ENCODE measurements at places on chromosomes 2 and 18.
A peak's percentile ranks its signal among the peaks of the same experiment; 100 is the strongest.

DNA sequence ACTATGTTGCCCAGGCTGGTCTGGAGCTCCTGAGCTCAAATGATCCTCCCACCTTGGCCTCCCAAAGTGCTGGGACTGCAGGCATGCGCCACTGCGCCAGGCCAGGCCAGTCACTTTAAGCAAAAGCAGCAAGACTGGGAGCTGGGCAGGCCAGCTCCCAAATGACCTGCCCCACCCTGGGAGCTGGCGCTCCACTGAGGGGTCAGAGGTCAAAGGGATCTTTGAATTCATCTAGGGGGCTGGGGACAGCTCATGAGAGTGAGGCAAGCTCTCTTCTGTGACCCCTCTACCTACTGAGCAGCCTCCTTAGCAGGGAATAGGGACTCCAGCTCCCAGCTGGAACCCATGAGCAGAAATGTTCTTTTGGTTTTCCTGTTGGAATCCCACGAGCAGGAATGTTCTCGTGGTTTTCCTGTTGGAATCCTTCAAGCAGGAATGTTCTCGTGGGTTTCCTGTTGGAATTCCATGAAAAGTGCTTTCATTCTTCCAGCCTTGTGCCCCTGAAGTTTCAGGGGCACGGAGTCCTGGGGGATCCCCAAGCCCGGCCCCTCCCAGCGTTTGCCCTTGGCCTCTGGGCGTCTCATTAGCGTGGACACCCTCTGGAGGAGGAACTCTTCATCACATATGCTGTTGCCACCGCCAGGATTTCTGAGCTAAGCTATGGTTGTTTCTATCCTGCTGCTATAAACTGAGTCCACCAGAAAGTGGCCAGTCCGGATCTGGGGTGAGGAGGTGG, 162.0 kb upstream of the HAAO start:
- no peak for DNase-seq

DNA sequence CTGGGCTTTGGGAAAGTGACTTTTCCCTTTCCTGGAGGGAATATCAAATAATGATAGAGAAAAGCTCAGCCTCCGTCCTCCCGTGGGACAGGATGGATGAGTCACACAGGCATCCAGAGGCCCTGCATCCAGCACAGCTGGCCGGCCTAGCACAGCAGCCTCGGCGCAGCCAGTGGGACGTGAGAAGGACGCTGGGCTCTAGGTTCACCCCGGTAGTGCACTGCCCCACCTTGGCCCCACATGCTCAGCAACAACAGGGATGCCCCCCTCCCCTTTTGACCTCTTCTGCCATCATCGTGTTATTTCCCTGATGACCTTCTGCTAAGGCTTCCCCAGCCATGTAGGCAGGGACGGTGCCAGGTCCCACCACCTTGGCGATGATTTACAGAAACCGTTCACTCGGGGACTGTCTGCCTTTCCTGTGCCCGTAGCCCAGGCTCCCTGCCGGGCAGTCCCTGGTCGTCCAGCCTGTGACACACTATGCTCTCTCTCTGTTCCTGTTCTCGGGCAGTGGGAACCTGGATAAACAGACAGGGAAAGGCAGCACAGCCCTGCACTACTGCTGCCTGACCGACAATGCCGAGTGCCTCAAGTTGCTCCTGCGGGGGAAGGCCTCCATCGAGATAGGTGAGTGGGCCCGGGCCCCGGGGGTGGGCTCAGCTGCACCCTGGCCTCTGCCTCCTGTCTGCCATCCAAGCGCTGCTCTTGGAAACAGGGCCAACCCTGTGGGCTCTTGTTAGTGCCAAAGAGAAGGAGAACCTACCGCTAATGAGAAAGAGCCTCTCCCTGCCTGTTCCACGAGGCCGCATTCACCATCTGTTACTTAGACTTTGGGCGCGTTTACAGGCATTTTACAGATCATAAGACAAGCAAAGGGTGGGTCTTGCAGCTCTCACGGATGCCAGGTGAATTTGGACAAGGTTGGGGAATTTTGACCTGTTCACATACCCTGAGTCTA, 44.6 kb downstream of the ITGB1BP1 start:
- no peak for DNase-seq

- DNase-seq, result no peak
Observed at GRCh38 chr2:174662859-174663258, 65.3 kb upstream of the WIPF1 start.

GRCh38 chr2:112481528-112482233, at the start of gene TTL:
Gene TTL (plus strand): TSS chr2:112482156. CDS start chr2:112482345, 189 bp downstream.
- peak; percentile 62 for DNase-seq

- DNase-seq, result no peak
Observed at GRCh38 chr18:23752363-23752762, 63.1 kb downstream of the LAMA3 start.

GRCh38 chr2:112482309-112483041, 519 bp downstream of the TTL start:
- no peak for DNase-seq

DNA sequence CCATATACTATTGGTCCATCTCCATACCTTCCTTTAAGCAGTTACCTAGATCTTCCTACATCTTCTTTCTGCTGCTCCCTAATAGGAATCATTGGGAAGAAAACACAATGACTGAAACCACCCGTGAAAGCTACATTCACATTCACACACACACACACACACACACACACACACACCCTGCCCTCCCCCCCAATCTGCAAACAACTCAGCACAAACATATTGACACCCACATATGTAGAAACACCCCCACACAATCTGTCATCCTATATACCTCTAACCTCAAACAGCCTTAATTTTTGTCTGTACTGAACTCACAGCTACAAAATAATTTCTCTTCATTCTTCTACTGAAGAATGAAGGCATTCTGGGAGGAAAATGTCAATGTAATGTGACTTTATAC, 63.8 kb downstream of the KLF7 start:
- DNase-seq, result no peak

GRCh38 chr18:62982600-62983251, 267.4 kb downstream of the PHLPP1 start:
- DNase-seq, result peak; percentile 66

DNA sequence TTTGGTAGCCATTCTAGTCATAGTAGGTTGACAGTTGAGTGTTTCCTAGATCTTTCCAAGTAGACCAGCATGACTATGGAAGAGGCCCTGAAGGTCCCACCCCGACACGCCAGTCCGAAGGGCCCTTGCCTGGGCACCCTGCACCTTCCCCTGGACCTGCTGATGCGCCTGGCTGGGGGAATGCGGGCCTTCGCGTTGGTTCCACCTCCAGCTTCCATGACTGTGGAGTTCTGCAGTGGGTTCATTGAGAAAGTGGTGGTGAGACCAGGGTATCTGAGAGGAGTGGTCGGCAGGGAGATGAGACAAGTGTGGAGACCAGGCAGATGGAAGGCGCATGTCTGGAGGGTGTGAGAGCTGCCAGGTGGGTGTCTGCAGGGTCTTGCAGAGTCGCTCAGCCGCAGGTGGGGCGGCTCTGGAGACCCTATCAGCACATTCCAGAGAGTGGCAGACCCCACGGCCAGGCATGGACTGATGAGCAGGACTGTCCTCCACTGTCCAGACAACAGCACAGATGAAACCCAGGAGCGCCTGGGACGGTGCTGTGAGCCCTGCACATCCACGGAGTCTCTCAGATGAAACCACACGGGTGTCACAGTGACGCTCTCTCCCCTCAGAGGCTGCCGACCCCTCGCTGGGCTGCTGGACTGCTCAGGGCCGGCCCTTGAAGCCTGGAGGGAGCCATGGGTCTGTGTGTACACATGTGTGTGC, 182.5 kb upstream of the HDAC4 start:
- DNase-seq, result no peak

DNA sequence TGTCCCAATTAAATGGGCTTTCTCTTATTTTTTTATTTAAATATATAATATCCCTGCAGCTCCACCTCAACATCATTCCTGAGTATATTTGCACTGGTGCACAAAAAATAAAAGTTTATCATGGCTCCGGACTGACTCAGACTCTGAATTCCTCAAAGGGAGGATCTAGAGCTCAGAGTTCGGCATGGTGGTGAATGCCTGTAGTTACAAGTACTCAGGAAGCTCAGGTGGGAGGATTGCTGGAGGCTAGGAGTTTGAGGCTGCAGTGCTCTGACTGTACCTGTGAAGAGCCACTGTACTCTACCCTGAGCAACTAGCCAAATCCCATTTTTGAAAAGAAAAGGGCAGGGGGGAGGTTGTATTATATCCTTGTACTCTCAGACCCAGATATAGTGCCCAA, 52.8 kb upstream of the NRXN1 start:
- no peak for DNase-seq

DNA sequence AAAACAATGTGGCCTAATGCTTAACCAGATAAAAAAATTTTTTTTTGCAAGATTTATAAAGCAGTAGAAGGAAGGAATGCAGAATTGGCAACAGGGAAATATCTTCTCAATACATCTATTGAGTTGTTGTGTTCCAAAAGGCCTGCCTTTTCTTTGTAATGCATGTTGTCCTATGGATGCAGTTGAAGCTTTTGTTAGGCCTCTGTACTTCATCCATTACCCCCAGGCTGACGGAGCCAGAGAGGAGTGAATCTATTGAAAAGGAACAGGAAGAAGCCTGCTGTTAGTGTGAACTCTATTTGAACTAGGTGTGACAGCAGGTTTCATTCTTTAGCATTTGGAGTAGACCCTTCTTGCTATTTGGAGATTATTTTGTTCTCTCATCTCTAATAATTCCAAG, 56.5 kb downstream of the MTX2 start:
- no peak for DNase-seq

GRCh38 chr18:31489311-31489710, 8.7 kb upstream of the DSG2 start:
- DNase-seq, result no peak

DNA sequence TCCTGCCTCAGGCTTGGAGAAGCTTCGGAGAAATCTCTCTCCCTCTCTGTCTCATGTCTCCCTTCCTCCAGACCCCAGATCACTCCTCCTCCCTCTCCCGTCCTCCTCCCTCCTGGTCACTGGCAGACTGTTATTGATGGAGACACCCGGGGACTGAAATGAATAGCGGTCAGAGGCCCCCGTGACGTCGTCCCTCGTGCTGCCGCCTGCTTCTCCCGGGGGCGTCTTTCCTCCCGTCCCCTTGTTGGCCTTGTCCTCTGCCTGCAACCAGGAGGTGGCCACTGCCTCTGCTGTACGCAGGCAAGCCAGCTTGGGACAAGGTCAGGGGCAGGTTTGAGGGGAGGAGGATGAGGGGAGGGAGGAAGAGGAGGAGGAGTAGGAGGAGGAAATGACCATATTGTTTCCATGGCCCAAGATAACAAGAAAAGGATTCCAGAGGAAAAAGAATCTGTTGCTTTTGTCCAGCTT, 78.2 kb downstream of the CELF4 start:
- DNase-seq, result no peak

GRCh38 chr18:4851301-4851976, 345.6 kb downstream of the AKAIN1 start:
- peak; percentile 13 for DNase-seq

GRCh38 chr2:98334439-98335078, 11.7 kb upstream of the CNGA3 start:
- no peak for DNase-seq

DNA sequence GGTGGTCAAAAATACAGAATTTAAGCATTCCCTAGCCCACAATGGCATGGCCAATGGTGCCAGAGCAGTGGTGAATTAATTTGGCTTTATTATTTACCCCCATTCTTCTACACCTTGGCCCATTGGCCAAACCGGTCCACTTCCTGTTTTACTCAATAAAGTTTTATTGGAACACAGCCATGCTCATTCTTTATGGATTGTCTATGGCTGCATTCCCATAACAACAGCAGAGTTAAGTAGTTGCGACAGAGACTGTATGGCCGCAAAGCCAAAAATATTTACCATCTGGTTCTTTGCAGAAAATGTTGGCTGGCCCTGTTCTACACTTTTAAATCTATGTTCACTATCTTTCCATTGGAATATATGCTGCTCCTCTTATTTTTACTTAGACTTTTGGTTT, 130.3 kb upstream of the CCDC68 start:
- no peak for DNase-seq

GRCh38 chr2:36438449-36438977, 82.9 kb downstream of the CRIM1 start:
- DNase-seq, result no peak

DNA sequence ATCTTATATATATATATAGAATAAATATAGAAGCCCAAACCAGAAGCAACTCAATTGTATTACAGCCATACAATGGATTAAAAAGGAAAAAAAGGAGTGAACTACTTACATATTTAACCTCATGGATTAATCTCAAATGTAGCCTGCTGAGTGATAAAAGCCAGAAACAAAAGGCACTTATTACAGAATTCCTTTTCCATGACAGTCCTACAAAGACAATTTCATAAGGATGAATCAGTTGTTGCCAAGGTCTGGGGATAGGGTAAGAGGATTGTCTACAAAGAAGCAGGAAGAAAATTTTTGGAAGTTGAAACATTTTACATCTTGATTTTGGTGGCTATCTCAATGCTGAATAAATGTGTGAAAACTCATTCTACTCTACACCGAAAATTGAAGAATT, 103.9 kb upstream of the DCC start:
- no peak for DNase-seq

DNA sequence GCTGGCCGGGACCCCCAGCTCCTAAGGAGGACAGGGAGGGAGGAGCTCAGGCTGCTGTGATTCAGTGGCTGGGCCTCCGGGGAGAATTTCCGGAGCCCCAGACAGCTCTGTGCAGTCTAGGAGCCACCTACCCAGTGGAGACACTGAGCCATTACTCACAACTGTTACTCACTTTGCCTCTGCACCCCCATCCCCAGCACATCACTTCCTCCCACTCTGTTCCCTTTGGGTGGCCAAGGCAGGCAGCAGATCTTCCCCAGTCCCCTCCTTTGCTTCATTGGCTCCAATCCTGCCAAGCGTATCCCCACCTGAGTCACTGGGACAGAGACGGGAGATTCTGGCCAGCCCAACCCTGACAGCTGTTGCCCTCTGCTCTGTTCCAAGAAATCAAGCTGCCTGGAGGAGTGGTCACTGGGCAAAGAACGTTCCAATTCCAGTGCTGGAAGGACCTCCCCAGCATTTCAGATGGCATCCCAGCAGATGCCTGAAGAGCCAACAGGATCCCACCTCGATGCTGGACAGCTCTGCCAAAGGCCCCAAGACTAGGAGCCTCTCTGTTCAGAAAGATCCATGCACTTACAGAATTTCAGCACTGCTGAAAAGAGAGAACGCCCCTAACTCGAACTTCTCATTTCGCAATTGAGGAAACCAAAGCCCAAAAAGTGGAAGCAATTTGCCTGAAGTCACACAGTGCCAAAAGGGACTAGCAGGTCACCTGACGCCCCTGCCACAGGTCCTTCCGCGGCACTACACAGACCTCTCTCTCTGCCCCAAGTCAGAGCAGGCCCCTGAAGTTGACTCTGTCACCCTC, 68.3 kb downstream of the TNS1 start:
- no peak for DNase-seq
